ENCODE measurements at places on chromosomes 2 and 18.

DNA sequence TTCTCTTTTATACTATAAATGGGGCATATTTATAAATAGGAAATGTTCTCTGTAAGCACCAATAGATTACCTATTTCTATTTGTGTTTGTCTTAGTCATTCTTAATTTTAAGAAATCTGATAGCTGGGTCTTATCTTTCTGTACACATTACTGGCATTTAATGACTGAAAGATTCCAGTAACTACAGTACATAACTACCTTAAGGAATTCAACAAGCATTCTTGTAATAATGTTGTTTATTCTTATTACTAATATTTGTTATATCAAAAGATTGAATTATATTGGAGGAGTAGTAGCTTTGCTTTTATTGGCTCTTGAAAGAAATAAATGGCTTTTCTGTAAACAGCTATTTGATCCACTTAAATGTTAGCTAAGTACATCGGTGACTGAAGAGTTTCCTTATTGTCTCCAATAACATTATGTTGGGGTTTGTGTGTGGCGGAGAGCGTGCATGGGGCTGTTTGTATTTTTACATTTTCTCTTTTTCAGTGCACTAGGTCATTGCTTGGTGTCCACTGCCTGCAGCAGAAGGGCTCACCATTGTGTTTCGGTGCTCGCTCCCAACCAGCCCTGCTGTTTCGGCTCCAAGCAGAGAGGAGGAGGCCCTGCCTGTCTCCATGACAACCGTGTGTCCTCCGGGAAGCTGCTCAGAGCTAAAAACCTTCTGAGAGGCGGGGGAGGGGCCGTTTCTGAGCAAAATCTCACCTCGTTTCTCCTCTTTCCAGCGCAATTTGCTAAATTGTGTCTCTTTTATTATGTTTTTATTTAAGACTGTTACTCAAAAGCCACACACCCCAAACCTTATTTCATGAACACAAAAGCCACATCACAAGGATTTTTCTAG, 112.5 kb upstream of the SLC38A11 start:
- DNase-seq = no peak

DNA sequence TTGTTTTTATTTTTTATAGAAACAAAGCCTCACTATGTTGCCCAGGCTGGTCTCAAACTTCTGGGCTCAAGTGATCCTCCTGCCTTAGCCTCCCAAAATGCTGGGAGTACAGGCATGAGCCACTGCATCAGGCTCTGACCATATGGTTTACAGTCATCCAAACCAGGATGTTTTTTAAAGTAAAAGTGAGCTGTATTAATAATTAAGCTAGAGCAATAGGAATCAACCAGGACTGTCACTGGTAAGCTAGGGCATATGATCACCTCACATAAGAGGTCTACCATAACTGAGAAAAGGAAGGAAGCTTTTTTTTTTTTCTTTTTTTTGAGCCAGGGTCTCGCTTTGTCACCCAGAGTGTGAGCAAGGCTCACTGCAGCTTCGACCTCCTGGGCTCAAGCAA, 8.5 kb upstream of the RBBP8 start:
- no peak for DNase-seq

- no peak for DNase-seq
Observed at GRCh38 chr2:227661025-227661649, 5.5 kb upstream of the SCYGR5 start.

DNA sequence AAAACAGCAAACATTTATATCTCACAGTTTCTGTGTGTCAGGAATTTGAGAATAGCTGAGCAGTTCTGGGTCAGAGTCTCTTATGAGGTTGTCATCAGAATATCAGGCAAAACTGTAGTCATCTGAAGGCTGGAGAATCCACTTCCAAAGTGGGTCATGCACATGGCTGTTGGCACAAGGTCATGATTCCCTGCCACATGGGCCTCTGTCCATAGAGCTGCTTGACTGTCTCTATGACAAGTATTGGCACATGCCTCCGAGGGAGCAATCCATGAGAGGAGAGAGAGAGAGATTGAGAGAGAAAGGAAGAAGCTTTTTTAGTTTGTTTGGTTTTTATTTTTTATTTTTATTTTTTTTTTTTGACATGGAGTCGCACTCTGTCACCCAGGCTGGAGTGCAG, 101.8 kb upstream of the DDX18 start:
- DNase-seq = no peak

DNA sequence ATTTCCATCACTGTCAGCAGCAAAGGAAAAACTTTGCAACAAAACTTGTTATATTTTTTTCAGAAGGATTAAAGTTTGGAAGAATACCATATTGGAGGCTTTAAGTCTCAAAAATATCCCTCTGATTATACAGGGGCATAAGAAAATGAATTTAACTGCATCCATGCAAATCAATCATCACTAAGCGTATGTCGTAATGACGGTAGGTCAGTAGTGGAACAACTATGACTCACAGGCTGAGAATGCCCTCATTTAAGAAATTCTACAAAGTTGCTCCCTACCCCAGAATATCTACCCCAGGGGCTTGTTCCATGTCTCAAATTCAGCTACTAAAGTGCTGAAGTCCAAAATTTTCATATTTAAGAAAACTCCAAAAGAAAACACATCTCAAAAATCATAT, 12.5 kb upstream of the NAB1 start:
- DNase-seq = no peak

- DNase-seq = no peak
Observed at GRCh38 chr18:79935925-79936324, 15.5 kb downstream of the SLC66A2 start.

DNA sequence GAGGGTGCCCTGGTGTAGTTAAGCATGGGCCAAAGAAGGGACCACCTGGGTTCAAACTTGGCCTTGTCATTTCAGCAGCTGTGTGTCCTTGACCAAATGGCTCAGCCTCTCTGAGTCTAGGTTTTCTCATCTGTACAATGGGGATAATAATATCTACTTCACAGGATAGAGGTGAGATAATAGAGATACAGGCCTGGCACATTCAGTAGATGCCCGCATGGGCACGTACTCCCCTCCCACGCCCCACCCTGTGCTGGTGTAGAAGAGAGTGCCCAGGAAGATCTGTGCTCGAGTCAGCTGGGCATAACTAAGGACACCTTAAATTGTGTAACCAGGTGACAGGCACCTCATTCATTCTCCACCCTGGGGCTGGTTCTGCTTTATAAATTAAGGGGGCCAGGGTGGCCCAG, 8.4 kb upstream of the TMEM185B start:
- no peak for DNase-seq

DNA sequence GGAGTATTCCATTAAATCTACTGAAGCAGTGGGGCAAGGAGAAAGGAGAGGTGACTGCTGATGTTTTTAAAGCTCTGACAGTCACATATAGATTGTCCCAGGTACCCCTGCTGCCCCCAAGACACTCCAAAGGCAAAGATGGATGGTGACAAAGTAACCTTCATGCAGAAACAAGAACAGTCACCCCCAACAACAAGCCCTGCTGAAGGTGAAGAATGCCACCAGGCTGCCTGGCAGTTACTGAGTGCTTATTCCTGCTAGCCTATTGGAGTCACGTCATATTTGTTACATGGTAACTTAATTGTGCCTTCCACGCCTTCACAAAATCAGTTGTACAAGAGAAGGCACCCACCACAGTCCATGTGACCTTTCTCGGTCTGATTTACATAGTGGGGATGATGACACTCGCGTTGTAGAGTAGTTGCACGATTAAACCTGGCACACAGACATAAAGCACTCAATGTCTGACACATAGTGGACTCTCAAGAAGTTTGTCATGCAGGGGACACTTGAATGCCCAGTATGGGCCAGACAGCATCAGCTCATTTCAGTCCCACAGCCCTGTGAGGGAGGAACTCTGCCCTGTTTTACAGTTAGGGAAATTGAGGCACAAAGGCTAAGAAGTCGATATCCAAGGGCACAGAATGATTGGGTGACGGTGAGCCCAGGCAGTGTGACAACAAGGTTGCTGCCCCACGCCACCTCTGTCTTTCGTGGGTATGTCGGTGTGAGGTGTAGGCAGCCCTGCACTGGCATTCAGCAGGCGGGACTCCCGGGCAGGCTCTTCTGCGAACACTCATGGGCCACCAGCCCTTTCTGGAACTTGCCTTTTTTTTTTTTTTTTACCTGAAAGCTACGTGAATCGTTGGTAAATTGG, 62.7 kb downstream of the ZCCHC2 start:
- DNase-seq = peak; percentile 62

DNA sequence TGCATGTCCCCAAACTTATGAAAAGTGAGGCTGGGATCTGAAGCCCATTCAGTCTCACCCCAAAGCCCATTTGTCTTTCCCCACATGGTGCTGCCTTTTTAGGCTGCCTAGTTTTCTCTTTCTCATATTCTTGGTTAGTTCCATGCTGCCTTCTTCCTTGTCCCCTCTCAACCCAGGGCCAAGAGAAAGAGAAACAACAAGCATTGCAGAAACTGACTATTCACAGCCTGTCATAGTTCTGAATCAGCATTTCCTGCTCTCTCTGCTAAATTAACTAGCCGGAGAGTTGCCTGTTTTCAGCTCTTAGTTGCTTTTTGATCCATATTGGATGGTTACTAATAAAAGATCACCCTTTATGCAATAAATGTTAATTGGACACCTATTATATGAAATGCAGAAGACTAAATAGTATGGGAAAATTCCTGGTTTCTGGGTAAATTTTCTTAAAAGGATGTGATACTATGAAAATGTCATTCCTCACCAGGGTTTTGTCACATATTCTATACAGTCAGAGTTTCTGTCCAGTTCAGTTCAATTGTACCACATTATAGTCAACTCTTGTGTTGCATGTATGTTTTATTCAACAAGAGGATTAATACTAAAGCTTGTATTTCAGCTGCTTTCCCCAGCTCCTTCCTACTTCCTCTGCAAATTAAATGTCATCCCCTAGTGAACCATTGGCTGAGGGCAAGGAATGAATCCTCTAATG, 246.5 kb downstream of the GALR1 start:
- no peak for DNase-seq

- DNase-seq = no peak
Observed at GRCh38 chr2:61338447-61338846, 132.4 kb downstream of the USP34 start.

GRCh38 chr2:25018681-25019080, 23.2 kb upstream of the EFR3B start:
- DNase-seq = no peak

GRCh38 chr2:26008851-26009566, 24.9 kb upstream of the RAB10 start:
- peak; percentile 17 for DNase-seq

DNA sequence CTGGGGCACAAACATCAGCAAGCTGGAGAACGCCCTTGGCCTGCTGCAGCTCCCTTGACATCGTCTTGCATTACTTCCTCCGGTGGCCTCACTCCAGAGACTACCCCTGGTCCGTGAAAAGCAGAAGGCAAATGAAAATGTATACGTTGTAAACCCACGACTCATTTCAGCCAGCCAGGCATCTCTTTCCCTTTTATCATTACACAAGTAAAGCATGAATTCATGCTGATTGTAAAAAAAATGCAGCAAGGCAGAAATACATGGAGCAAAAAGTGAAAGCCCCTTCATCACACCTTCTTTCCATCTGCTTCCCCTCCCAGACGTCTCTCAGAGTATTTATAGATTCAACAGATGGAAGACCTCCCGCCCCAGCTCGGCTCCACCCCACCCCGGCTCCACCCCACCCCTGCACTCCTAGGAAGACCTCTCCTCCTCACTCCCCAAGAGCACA, 41.6 kb upstream of the RALBP1 start:
- DNase-seq = no peak

- no peak for DNase-seq
Observed at GRCh38 chr2:107358362-107358761, 468.3 kb upstream of the RGPD4 start.

- no peak for DNase-seq
Observed at GRCh38 chr2:235868224-235868623, 300.0 kb downstream of the GBX2 start.

GRCh38 chr18:73980289-73980979, 167.2 kb downstream of the FBXO15 start:
- DNase-seq = no peak

GRCh38 chr2:181141676-181142075, 161.3 kb downstream of the UBE2E3 start:
- no peak for DNase-seq

- no peak for DNase-seq
Observed at GRCh38 chr2:40741532-40741931, 289.6 kb upstream of the SLC8A1 start.

DNA sequence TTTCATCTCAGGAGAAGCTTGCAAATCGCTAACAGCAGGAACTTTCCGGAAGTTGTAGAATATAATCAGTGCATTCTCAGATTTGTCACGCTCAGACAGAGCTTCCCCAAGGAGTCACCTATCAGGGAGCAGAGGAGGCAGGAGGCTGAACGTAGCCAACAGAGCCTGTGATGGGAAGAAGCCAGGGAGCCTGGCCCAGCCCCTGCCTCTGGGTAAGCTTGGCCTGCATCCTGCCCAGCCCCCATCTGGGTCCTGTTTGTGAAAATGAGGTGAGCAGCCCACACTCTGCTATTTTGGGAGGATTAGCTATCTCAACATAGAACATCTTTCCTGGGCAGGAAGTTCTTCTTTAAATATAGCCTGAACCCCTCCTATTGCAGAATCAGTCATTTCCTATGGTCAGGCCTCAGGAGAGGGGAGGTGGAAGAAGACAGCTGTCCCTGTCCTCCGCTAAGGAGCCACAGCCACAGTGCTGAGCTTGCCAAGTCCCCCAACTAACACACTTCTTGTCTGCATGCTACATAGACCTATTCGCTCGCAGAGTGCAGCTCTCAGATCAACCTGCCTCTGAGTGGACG, 19.2 kb upstream of the PKDCC start:
- no peak for DNase-seq

DNA sequence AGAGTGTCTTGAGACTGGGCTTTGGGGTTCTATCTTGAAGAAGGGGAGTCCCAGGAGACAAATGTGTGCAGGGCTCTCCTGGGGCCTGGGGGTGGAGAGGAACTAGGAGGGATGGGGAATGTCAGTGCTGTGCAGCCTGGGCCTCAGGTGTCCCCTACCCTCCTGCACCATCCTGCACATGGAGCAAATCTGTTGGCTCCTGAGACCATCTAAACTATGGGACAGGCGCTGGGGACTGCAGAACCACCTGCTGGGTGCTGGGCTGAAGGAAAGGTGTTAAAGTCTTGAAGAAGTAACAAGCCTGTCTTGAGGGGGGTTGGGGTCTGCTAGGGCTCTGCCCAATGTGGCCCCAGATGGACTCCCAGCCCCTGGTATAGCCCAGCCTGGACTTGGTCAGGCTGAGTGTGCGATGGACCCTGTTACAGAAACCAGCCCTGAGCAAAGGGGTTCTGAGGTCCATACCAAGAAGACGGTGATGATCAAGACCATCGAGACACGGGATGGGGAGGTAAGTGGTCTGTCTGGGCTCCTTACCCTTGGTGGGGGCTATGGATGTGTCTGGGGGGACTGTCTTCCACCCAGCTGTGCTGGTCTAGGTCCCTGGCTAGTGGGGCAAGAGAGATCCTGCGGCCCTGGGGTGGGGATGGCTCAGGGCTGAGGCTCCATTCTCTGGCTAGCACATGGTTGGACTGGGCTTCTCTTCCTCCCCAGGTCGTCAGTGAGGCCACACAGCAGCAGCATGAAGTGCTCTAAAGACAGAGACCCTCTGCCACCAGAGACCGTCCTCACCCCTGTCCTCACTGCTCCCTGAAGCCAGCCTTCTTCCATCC, 7.3 kb downstream of the DES start:
- DNase-seq = no peak

All from CD4-positive, alpha-beta T cell treated with Interleukin-15 for 4 hours (primary cell).